Spleen (tissue), 13 donors: ENCODE measurements at places on chromosomes 7 and 10. TPM values are rescaled to one million over a fixed set of nuclear protein-coding genes. Genes with fewer than 3 reads are reported as not detected.

Gene VWA2
- 1.5 TPM for total RNA-seq

Gene OR2A2
- not detected for total RNA-seq

Gene PRSS37
- total RNA-seq: not detected

Gene STAG3
- 8.0 TPM for total RNA-seq

Gene IDI2
- not detected for total RNA-seq

Gene OPN4
- total RNA-seq: not detected

Gene SEMA3C
- total RNA-seq: 5.9 TPM

Gene PDK4
- total RNA-seq: 42.1 TPM

Gene NUTM2E
- total RNA-seq: not detected

Gene ADIRF
- 139 TPM for total RNA-seq

Gene CLRN3
- total RNA-seq: 0.43 TPM

Gene TCAF1
- total RNA-seq: 26.5 TPM

Gene OR6B1
- total RNA-seq: not detected

Gene TMEM26
- total RNA-seq: 23.0 TPM

Gene ELMO1
- total RNA-seq: 137 TPM

Gene PNLIPRP2
- 0.60 TPM for total RNA-seq

Gene TMEM196
- total RNA-seq: not detected

Gene ARHGEF35
- 5.1 TPM for total RNA-seq

Gene CYP51A1
- total RNA-seq: 33.1 TPM

Gene IL15RA
- 32.8 TPM for total RNA-seq

Gene THSD7A
- total RNA-seq: 6.5 TPM
